NCI-H2081 treated with DMSO at 0.1 percent for 48 hours (cell line): ENCODE measurements at places on chromosomes 6 and 20.

DNA sequence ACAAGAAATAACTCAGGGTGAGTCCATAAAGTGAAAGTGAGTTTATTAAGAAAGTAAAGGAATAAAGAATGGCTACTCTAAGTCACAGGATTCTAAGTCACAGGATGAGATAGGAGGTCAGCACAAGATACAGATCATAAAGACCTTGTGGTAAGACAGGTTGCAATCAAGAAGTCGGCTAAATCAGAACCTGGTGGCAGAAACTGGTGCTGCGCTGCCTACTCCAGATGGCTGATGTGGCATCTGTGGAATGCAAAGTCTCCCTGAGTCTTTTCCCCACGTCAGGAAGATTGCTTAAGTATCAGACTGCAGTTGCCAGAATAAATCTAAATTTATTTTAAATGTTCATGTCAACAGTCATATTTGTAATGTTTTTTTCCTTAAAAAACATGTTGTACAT, 10.7 kb upstream of the KCNK15 start:
- no peak for DNase-seq

DNA sequence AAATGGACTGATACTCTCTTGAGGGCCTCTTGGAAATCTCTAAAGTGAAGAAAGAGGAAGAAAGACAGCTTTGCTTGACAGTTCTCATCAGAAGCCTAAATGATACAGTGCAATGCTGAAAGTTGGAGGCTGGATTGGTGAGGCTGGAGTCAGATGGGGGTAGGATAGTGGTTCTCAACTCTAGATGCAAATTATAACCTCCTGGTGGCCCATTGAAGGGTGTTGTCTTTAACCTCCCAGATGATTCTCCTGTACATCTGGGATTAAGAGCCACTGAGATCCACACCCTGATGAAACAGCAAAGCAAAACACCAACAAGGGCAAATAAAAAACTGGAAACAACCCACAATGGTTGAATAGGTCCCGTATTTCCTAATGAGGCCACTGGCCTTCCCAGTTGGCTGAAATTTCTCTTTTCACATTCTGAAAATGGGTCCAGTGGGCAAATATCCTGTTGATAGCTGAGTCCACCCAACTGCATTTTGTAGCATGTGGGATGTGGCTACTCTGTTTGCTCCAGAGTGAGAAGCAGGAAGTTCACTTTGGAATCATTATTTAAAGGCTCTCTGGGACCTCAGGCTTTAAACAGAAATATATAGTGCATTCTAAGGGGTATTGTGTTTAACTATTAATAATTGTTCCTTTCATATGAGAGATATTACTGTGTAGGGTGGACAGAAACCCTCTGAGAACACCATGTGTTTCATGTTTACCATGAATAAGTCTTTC, 208.1 kb downstream of the SOX4 start:
- DNase-seq = no peak

DNA sequence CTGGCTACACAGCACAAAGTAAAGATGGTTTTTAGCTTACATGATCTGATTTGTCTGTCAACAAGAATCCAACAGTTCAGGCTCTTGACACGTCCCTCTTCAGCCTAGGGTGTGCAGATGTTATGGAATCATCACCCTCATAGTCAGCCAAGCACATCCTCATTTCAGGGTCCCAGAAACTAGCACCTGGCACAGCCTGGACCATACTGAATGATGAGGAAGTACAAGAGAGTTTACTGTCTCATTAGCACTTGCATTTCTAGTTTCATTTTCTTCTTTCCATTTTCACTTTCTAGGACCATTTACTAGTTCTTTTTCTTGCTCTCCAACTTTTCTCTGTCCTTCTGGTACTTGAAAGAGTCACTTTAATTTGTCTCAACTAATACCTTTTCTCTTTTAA, 6.5 kb downstream of the RIPOR2 start:
- no peak for DNase-seq

DNA sequence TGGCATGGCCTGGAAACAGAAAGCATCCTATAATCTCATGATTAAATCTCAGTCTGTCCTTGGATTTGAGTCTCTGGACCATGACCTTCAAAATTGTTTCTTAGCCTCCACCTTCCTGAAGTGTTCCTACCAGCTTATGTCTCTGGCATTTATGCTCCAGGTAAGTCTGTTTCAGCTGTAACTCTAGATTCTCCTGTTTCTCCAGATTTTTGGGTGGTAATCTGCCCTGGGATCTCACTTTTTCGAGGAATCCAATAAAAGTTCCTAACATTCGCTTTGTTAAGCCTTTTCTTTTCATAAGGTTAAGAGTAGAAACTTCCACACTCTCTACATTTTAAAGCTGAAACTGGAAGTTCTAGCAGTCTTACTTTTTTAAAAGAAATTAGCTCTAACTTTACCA, 318.5 kb downstream of the C6orf118 start:
- DNase-seq = no peak

GRCh38 chr6:29230666-29231065, 60.0 kb downstream of the OR2J2 start:
- no peak for DNase-seq

GRCh38 chr6:133939778-133940667, 13.0 kb upstream of the TBPL1 start:
- DNase-seq = no peak

GRCh38 chr6:113120582-113121285, 736.4 kb upstream of the MARCKS start:
- DNase-seq = no peak
